ENCODE measurements at places on chromosomes 7 and 10.

- no peak for DNase-seq
These were observed 97.8 kb downstream of the ELAPOR2 start for GRCh38 chr7:86961686-86962085.

- no peak for DNase-seq
These were observed 125.6 kb downstream of the CELF2 start for GRCh38 chr10:11143242-11143641.

- DNase-seq = no peak
These were observed 70.5 kb downstream of the CPXM2 start for GRCh38 chr10:123821136-123821535.

DNA sequence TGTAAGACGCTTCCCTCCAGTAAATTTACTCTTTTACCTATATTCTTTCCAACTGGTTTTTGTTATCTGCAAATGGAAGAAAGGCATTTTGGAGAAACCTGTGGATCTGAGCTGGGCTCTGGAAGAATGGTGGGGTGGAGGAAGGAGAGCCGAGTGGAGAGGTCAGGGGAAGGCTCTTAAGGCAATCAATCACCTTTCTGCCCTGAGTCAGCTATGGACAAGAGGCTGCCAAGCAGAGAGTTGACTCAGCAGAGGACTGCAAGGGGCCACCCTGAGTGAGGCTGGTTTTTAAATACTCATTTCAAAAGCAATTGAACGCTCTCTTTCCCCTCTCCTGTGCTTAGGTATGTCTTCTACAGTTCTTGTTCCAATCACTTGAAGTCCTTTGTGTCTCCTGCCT, 81.8 kb downstream of the SPAG6 start:
- no peak for DNase-seq

GRCh38 chr7:72805526-72806494, 22.2 kb downstream of the TYW1B start:
- DNase-seq = no peak

GRCh38 chr7:66877577-66878300, 43.3 kb upstream of the TMEM248 start:
- DNase-seq = no peak

- DNase-seq = no peak
These were observed 64.0 kb upstream of the FERD3L start for GRCh38 chr7:19209166-19209696.

DNA sequence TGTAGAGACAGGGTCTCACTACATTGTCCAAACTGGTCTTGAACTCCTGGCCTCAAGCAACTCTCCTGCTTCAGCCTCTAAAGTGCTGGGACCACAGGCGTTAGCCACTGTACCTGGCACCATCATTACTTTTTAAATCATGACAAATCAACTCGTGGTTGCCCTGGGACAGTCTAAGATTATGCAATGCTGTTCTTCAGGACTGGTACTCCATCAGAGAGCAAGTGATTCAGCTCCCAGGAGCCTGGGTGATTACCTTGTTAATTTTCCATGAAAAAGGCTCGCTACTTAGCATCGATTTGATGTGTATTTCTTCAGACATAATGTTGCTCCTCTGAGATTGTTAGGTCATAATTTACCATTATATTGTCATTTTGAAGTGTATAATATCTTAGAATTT, 158.9 kb upstream of the STEAP4 start:
- no peak for DNase-seq

DNA sequence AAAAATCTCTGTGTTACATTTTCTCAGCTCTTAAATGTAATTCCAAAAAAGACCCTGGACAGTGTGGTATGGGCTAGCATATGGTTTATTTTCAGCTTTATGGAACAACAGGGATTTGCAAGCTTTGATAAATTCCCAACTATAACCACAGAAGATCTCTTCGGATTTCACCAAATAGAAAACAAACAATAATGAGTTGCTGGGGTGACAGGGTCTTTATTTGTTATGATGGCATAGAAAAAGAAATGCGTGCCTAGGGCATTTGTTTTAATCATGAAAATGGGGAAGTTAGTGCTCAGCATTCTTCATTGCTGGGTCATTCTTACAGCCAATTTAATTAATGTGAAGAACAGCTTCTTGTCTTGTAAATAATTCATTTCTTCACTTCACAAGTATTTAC, 139.0 kb downstream of the LRRN3 start:
- DNase-seq = no peak

DNA sequence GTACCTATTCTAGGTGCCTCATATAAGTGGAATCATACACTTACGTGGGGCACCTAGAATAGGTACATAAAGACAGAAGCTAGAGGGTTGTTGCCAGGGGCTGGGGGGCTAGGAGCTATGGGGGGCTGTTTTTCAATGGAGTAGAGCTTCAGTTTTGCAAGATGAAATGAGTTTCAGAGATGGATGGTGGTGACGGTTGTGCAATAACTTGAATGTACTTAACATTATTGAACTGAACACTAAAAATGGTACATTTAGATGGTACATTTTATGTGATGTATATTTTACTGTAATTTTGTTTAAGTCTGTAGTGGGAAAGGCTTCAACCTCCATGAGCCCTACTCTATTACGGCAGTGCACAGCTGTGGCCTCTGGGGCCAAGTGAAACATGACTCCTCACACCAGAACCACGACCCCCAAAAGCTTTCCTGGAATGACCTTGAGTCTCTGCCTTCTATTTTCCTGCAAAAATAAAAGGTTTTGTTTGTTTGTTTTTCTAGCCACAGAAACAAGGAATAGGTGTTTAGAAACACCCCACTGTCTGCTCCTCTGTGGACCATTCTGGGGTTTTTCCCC, 147.3 kb upstream of the PLXNA4 start:
- no peak for DNase-seq

GRCh38 chr7:14381936-14382335, 392.5 kb upstream of the ETV1 start:
- DNase-seq = no peak

All from NCI-H2227 treated with DMSO at 0.1 percent for 48 hours (cell line).